ENCODE measurements at places on chromosomes 7 and 10.

DNA sequence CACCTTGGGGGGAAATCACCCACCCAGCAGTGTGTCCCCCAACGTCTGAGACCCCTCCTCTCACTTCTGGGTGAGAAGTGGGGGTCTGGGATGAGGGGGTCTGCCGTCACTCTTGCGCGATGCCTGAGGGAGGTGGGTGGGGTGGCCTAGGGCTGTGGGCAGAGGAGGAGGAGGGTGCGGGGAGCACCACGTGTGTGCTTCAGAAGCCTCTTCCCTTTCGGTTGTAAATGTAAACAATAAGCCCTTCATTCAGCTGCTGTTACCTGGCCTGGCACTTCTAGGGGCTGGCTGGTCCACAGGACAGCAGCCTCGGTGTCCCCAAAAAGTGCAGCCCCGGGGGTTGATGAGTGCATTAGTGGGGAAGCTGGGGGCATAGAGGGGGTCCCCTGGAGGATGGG is 1.3 kb downstream of the CLIP2 start:
- DNase-seq: no peak

- DNase-seq: no peak
These were observed 15.5 kb downstream of the WDR86 start for GRCh38 chr7:151394076-151395035.

DNA sequence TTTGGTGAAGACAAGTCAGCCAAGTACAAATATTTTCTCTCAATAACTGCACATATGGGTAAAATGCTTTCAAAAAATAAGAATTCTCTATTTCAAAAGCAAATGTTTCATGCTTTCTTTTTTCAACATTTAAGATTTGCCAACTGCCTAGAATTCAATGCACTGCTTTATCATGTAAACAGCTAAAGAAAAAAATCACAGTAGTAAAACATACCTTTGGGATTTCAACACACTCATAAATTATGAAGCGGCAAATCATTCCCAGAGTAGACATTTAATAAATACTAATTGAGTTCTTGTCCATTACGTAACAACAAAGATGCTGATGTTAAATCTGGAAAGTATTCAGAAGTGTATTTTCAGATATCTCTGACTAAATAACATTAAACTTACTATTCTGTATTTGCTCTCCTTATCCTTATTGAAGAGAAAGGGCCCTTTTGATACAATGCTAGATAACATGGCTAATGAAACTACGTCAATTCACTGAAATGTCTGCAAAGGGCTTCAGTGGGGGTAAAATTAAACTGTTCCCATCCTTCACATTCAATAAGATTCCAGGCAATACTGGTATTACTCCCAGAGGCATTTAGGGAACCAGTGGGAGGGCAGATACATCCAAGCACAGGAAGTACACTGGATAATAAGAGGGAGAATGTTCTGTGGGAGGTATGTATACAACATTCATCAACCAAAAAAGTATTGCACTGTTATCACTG is 13.9 kb downstream of the NAPEPLD start:
- no peak for DNase-seq

- DNase-seq: no peak
These were observed 789.9 kb upstream of the IGFBP3 start for GRCh38 chr7:46710927-46711326.

GRCh38 chr10:72948762-72949161 is 5.8 kb downstream of the PLA2G12B start:
- DNase-seq: no peak

GRCh38 chr7:134707663-134708378 is 61.2 kb downstream of the BPGM start:
- DNase-seq: no peak

- DNase-seq: no peak
These were observed 16.3 kb downstream of the REEP3 start for GRCh38 chr10:63537536-63537935.

GRCh38 chr10:89377705-89378637 is at the start of gene IFIT1B:
TSS of gene IFIT1B (plus strand) at chr10:89378056. CDS start at chr10:89378136, 80 bp downstream.
- DNase-seq: no peak

DNA sequence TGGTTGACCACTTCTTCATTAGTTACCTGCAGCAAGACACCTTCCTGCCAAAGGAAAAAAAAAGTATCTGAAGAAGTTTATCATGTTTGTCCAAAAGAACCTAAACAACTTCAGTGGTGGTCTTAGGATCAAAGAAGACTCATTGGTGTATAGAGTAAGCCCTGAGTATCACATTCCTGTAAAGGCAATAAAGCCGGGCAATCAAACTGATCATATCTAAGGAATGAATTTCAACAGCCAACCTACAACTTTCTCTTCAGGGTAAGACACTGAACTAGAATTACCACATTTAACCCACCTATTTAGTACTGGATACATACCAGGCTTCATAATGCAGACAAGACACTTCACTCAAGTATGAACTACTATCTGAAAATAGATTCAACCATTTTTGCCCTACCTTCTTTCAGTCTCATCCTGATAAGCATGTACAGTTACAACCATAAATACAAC is 10.1 kb downstream of the HNRNPA2B1 start:
- no peak for DNase-seq

GRCh38 chr10:124748953-124749645 is 4.9 kb upstream of the FAM53B start:
- DNase-seq: no peak

DNA sequence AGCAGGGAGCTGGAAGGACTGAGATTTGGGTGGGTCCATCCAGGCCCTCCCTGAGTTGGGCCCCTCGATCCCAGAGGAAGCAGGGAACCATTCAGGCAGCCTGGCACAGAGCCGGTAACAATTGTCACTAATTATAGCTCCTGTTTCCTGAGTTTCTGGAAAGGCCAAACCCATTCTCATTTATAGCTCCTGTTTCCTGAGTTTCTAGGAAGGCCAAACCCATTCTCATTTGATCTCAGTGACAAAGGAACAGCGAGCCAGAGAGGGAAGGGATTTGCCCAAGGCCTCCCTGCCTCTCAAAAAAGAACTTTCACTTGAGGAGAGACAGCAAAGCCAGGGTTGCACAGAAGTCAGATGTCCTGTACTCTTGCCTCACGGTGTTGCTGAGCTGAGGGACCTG is 521.9 kb downstream of the TYW1 start:
- DNase-seq: no peak

GRCh38 chr7:17320657-17321056 is 22.2 kb downstream of the AHR start:
- no peak for DNase-seq

DNA sequence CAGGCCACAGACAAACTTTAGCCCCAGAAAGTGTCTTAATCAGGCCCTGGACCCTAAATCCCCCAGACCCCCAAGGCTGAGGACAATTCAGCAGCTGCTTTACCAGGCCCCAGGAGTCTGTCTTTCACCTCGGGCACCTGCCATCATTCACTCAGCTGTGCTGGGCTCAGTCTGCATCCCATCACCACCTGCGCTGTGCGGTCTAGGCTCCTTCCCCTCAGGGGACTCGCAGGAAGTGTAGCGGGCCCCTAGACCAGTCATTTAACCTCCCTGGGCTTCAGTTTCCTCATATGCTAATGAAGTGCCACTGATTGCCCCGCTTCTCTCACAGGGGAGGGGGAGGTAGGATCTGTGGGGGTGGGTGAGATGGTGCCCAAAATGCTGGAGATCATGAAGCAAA is 76.4 kb upstream of the ZMIZ1 start:
- DNase-seq: no peak

- DNase-seq: no peak
These were observed 354.9 kb downstream of the BMPER start for GRCh38 chr7:34260279-34260678.

- no peak for DNase-seq
These were observed 733.0 kb downstream of the TNS3 start for GRCh38 chr7:46848944-46849343.

- DNase-seq: no peak
These were observed 7.1 kb upstream of the PAX2 start for GRCh38 chr10:100738055-100738827.

DNA sequence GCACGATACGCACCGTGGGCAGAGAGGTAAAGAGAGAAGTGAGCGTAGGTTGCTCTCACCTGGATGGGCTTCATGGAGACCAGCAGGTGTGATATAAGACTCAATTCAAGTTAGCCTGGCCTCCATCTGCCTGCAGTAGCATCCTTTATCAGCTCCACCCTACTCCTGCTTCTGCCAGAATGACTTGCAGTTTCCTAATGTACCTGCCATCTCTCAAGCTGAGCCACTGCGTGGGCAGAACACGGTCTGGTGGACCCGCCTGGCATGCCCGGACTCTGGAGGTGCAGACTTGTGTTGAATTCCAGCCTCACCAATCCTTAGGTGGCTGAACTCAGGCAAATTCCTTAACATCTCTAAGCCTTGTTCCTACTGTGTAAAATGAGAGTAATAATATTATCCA is 64.3 kb downstream of the STEAP1B start:
- DNase-seq: no peak

GRCh38 chr7:85320699-85321476 is 134.0 kb upstream of the SEMA3D start:
- DNase-seq: no peak

DNA sequence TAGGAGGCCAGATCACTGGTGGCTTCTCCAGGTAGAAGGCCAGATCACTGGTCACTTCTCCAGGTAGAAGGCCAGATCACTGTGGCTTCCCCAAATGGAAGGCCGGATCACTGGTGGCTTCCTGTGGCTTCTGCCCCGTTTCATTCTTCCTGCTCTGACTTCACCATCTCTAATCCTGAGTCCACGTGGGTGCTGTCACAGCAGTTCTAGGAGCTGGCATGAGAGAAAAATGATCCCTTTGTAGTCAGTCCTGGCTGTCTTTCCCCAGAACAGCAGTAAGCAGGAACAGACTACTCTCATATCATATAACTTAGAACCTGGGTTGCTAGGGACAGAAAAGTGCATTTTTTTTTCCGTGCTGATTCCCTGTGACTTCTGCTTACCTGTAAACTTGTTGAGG is 90.9 kb downstream of the ACTR3B start:
- no peak for DNase-seq

- no peak for DNase-seq
These were observed 1.2 kb downstream of the KCNMA1 start for GRCh38 chr10:77636282-77636966.

GRCh38 chr7:17855202-17855601 is 85.1 kb downstream of the SNX13 start:
- DNase-seq: no peak

DNA sequence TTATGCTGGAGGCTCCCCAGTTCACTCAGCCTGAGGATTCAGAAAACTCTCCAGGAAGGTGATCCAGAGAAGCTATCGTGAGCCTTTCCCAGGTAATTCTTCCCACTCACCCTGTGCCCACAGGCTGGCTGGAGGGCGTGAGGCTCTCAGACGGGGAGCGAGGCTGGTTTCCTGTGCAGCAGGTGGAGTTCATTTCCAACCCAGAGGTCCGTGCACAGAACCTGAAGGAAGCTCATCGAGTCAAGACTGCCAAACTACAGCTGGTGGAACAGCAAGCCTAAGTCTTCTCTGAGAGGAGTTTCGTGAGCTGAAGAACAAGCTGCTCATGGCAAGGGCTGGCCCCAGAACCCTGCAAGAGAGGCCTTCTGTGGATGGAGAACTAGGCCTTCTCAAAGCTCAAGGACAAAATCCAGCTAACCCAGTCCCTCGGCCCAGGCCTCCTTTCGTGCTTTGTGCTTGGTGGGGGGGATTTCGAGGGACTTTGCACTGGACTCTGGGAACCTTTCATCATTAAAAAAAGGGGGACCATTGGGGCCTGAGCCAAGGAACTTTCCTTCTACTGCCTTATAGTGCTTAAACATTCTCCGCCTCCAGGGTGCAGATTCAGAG is 23.6 kb downstream of the NOBOX start:
- DNase-seq: no peak

- no peak for DNase-seq
These were observed 64.9 kb downstream of the CFAP46 start for GRCh38 chr10:132877473-132877872.

DNA sequence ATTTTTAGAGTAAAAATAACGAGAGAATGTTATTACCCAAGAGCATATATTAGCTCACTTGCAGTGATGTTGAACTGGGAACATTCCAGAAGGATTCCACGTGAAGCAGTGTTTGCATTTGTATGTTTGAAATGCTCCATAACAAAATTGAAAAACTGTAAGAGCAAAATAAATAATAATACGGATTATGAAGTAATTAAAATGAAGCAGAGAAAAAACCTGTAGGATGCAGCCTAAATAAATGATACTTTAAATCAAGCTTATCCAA is 203.3 kb downstream of the BAMBI start:
- DNase-seq: no peak

DNA sequence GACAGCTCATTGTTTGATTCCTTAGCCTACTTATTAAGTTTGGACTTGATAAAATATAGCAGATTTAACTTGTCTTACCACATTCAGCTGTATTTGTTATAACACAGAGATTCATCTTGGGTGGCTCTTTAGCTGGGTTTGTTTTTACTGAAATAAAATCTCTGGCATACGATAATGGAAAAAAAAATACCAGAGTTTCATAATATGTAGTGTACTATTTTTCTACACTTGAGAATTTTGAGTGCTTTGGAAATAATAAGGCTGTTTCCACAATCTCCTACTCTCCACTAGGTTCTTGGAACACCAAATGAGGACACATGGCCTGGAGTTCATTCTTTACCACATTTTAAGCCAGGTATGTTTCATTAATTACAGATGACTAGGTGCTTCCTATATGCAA is 218.6 kb upstream of the FZD1 start:
- DNase-seq: no peak

DNA sequence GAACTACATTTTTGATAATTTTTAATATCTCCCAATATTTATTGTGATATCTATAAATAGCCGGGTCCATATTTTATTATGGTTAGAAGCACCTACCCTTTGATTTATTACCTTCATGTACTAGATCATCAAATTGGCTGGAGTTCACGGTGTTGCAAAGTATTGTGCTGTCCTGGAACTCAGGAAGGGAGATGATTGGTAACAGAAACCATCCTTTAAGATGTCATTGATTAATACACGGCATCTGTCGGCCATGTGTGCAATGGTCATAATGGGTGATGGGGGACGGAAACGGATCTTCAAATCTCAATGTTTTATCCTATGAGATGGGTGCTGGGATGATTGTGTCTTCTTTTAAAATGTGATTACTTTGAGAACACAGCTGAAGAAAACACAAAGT is 157.0 kb downstream of the NEBL start:
- DNase-seq: no peak

- no peak for DNase-seq
These were observed 287.0 kb upstream of the IGFBP3 start for GRCh38 chr7:46207931-46208634.

- DNase-seq: peak; percentile 73
These were observed 123.1 kb upstream of the ADO start for GRCh38 chr10:62681211-62681940.

GRCh38 chr7:134873253-134873652 is 93.8 kb downstream of the CALD1 start:
- DNase-seq: no peak

DNA sequence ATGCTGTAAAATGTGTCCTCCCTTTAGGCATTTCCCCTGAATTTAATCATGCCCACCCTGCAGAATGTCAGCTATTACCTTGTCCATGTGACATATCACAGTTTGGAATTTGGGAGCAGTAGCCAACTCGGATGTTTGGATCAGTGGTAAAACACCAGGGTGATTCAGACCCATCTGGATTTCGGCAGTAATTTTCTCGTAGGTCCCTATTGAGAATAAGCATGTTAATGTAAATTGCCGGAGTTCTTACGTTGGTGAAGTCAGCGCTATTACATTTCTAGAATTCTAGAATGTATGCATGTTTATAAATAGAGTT is 44.1 kb downstream of the HGF start:
- no peak for DNase-seq
